ENCODE measurements at places on chromosomes 7 and 10.

DNA sequence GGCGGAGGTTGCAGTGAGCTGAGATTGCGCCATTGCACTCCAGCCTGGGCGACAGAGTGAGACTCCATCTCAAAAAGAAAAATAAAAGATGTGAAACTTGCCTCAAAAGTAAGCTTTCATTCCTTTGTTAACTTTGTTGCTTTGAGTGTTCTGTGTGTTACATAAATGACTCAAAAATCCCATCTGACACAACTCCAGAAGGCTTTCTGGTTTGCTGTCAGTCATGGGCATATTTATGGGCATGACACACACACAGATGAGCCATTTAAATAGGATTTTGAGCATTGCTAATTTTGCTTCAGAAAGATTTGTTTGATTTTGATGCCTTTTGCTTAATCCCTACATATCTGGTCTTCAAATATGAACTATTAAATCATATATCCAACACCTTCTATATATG lies 82.6 kb downstream of the CACNB2 start:
- no peak for DNase-seq

- no peak for DNase-seq
Observed at GRCh38 chr10:119493155-119493554, 49.4 kb downstream of the RGS10 start.

DNA sequence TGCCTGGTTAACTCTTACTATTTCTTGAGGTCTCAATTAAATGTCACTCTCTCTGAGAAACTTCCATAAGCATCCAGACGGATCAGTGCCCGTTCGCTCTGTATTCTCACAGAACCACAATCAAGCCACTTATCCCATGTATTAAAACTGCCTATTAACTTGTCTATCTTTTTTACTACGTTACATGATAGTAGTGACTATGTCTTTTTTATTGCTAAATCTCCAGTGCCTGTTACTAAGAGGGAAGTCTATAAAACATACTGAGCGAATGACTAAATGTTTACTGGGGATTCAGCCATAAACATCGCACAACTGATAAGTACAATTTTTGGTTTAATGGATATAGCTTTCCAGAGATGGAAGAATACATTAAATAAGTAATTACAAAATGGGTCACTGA lies 399.9 kb downstream of the NXPH1 start:
- DNase-seq: no peak

GRCh38 chr7:110446658-110447057 lies 644.3 kb upstream of the LRRN3 start:
- no peak for DNase-seq

DNA sequence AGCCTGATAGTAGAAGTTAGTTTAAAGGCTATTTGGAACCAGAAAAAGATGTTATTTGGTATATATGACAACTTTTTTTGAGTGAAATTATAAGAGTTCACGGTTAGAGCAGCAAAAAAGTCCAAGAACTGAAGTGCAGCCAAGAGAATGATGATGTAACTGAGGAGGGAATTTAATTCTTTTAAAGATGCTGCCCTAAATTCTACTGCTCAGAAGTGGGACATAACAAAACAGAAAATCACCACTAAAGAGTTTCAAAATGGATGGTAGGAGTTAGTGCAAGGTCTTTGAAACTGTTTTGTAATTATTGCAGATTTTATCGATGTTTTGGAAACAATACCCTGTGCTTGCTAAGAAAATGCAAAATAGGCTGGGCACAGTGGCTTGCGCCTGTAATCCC lies 6.5 kb downstream of the SAMD8 start:
- DNase-seq: no peak

GRCh38 chr10:30553018-30553625 lies 76.4 kb downstream of the LYZL2 start:
- no peak for DNase-seq

DNA sequence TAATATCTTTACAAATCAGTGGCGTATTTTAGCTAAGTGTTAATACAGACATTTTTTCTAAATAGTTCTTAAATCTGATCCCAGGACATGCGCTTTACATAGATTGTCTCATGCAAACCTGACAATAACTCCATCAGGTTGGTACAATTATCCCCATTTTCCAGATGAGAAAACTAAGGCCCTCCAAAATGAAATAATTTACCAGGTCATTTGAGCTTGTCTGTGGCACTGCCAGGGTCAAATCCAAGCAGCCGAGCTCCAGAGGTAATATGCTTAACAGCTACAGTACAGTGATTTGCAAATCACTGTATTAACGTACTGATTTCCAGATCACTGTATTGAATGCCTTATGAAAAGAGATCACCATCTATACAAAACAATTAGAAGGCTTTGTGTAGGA lies 223.1 kb downstream of the CHCHD3 start:
- DNase-seq: no peak

GRCh38 chr10:3976718-3977117 lies 191.7 kb upstream of the KLF6 start:
- DNase-seq: no peak

DNA sequence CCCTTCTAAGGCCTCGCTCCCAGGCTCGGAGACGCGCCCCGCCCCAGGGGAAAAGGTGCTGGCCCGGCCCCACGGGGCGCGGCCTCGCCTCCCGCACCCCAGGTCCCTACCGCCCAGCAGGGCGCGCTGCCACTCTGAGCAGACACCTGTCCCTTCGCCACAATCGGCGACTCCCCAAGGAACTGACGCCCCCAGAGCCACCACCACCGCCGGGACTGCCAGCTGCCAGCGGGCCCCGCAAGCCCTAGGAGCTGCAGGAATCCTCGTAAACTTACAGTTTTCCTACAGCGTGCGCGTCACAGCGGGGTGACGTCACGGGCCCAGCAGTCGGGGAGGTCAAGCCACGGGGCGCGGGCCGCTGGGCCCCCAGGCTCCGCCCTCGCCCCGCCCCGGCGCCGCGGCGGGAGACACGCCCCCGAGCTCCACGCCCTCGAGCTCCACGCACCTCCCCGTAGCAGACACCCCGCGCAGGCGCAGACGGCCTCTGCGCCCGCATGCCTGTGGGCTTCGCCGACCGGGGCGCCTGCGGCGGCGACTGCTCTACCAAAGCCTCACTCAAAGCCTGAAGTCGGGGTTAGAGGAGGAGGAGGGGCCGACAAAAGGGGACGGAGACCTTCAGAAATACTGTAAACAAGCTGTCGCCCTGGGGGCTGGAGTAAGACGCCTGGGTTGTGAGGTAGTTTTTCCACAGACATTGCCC lies at the start of gene ZNF438:
Gene ZNF438, minus strand, starts transcription at position 308 of the 700 bp plus-strand sequence. CDS start 154,831 bp downstream, outside the sequence.
- peak; percentile 96 for DNase-seq

DNA sequence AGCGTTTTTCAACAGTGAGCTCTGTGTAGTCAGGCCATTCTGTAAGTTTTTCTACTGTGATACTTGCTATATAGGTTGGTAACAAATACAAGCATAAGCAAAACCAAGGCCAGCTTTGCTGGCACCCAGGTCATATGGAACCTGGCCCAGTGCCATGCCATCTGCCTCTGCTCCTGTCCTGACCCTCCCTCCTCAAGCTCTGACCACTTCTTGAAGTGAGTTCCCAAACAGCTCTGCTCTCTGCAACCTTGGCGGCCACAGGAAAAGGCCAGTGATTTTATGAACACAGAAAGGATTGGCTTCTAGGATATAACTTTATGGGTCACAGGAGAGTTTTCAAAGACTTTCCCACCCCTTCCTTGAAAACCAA lies 12.8 kb downstream of the NOD1 start:
- no peak for DNase-seq

DNA sequence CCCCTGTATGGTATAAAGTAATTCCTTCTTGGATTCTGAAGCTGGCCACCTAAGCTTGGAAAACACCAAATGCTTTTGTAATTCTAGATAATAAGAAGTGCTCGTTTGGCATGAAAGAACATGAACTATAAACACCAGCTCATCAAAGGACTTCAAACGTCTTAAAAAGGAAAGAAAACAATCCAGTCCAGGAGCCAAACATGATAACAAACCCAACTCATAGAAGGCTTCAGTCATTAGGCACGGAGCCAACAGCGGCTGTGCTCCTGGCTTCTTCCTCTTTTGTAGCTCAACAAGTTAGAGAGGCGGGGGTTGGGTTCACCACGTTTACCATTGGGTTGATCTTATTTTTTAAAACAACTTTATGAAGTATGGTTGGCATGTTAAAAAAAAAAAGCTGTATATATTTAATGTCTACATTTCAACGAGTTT lies 56.4 kb upstream of the ECHDC3 start:
- peak; percentile 78 for DNase-seq

- DNase-seq: no peak
Observed at GRCh38 chr10:29811751-29812427, 177.1 kb upstream of the SVIL start.

GRCh38 chr7:103593691-103594090 lies 147.7 kb upstream of the SLC26A5 start:
- DNase-seq: no peak

- no peak for DNase-seq
Observed at GRCh38 chr7:113109718-113110117, 8.6 kb downstream of the SMIM30 start.

- no peak for DNase-seq
Observed at GRCh38 chr10:60732198-60732806, 46.0 kb upstream of the CDK1 start.

GRCh38 chr7:157003756-157004520 lies 6.5 kb downstream of the MNX1 start:
- DNase-seq: no peak

- DNase-seq: no peak
Observed at GRCh38 chr10:122567056-122567660, 6.6 kb downstream of the DMBT1 start.

DNA sequence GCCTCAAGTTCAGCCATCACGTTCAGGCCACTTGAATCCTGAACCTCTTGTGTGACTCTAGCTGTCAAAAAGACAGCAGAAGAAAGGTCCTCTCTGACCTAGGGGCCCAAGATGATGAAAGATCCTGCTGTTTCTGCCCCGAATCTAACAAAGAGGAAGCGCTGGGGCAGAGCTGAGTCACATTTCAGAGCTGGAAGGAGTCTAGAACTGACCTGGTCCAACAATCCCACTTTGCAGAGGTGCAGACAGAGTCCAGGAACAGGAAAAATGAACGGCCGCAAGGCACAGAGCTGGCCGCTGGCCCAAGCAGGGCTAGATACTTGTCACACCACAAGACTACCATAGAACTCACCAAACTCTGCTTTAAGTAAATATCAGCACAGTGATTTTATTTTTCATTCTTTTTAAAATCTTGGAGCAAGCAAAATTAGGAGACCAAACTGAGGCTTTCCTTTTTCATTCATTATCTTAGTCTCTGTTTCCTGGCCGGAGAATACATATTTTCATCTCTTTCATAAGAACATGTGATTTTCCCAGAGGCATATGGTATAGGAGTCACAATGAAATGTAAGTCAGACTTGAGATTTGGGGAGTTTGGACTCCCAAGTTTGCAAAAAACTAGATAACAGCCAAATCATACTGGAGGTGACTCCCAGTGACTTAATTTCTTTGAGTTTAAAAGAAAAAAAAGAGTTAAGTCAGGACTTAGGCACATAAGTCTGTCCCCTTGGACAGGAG lies 52.8 kb downstream of the CHST15 start:
- DNase-seq: peak; percentile 54

GRCh38 chr10:128058750-128059134 lies 67.5 kb downstream of the MKI67 start:
- DNase-seq: no peak

GRCh38 chr10:33423154-33423529 lies 88.7 kb upstream of the NRP1 start:
- no peak for DNase-seq

GRCh38 chr10:61542596-61542995 lies 89.4 kb upstream of the TMEM26 start:
- no peak for DNase-seq
